ENCODE measurements at places on chromosomes 3 and 15.

- no peak for DNase-seq
Measured at GRCh38 chr3:50259432-50260026, 9.4 kb upstream of the SEMA3B start.

DNA sequence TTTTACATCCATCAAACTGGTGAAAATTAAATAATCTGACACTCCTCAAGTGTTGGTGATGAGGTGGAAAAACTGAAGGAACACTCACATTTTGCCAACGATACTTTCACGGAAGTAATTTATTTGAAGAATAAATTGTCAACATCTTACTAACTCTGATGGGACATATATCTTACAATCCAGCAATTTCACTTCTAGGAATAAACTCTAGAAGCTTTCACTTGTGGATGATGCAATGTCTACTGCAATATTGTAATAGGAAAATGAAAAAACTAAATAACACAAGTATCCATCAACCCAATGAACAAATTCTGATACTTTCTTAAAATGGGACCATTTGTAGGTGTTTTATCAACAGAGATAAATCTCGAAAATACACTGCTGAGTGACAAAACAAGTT, 16.2 kb upstream of the LIPC start:
- no peak for DNase-seq

DNA sequence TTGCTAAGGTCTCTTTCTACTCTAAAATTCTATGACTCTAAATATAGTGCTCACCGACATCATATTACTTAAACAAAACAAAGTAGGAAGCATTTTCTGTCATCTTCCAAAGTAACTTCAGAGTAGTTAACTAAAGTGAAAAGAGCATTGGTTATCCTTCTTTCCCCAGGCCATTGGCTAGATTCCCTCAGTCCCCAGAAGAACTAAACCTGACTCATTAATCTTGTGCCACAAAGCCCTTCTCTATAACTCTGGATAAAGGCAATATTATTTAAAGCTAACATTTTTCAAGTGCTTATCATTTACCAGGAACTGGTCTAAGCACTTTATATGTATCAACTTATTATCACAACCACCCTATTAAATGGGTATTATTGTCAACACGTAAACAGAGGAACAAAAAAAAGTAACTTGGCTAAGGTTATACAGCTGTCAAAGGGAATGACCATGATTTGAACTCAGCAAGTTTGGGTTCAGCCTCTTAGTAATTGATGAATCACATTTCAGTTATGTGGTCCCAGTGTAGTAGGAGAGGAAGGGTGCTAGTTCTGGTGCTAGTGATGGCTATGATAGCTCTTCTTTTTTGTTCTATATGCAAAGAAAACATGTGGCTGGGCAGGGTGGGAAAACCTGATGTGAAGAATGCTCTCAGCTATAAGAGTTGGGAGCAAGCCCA, 304.9 kb downstream of the FGF12 start:
- DNase-seq: no peak

GRCh38 chr3:52204337-52205073, 6.5 kb downstream of the ALAS1 start:
- DNase-seq: peak; percentile 81

- DNase-seq: peak; percentile 87
Measured at GRCh38 chr3:31159331-31160039, 265.0 kb upstream of the GADL1 start.

GRCh38 chr3:32996048-32996754, 44.8 kb downstream of the CCR4 start:
- no peak for DNase-seq

DNA sequence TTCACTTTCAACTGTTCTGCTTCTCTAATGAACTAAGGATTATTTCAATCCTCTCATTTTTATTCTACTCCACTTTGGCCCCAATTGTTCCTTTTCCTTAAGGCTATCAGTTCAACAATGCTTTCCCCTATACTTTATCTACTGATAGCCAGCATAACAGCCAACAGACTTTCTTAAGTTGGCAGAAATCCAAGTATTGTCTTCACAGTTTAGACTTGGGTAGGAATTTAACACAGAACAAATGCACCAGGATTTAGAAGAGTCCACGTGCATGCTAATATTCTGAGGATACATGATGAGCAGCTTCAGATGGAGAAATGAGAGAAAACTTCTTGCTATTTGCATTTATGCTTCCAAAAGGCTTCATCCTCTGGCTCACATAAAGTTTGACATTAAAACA, 54.8 kb downstream of the FBN1 start:
- DNase-seq: no peak

DNA sequence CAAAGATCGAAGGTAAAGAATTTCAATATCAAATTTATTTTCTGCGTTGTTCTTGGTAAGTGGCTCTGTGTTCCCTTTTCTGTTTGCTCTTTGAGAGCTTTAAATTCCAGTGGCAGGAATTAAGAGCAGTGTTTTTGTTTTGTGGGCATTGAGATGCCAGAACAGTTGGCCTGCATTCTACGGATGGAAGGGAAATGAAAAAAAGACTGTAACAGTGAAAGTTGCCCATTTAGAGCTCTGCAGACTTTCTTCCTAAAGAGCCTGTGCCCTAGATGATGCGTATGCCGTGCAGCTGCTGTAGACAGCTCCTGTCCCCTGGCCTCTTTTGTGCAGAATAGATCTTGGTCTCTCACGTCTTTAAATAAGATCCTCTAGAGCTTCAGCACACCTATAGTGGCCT, 58.8 kb downstream of the KAT2B start:
- no peak for DNase-seq

DNA sequence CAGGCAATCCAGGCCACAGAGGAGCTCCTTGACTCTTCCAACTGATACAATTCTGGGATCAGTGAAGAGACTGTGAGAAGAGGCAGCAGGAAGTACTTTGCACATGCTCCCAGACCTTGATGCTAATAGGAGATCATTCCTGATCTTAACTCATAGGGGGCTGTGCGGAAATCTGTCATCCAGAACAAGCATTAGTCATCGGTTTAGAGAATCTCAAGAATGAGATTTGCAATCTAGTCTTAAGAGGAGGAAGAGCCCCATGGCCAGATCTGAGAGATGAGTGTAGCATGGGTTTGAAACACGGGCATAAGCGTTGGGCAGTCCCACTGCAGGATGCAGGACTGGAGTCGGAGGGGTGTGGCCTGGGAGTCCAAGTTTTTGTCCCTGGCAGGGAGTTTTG, 1081.1 kb downstream of the NAALADL2 start:
- no peak for DNase-seq

DNA sequence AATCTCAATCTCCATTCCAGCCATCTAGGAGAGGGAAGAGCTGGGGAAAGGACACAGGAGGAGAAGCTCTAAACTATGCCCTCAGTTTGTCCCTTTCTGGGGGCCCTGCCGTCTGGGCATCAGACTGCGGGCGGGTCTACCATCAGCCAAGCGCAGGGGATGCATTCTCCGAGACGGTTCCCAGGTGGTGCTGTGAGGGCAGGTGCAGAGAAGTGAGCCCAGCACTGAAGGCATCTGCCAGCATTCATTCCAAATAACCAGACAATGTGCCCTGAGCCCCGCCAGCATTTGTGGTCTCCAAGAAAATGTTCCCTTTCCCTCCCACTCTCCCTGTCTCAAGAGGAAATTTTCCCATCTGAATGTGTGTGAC, 265.7 kb downstream of the XXYLT1 start:
- peak; percentile 36 for DNase-seq

GRCh38 chr3:1499694-1500093, 406.9 kb downstream of the CNTN6 start:
- DNase-seq: no peak

DNA sequence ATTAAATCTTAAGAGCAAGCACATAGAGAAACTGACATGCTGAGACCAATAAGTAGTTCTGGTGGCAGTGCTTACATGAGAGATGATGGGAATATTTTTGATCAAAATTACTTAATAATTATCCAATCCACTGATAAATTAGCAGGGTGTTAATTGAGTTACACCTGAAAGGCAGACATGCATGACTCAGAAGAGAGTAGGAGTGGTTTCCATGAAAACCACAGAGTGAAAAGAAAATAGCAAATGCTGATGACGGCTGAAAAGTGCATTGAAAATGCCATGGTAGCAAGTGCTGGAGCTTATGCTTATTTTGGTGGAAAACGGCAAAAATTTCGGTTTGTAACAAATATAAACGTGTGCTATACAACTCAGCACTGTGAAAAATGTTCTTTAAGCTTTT, 267.8 kb upstream of the LRRN1 start:
- DNase-seq: no peak

DNA sequence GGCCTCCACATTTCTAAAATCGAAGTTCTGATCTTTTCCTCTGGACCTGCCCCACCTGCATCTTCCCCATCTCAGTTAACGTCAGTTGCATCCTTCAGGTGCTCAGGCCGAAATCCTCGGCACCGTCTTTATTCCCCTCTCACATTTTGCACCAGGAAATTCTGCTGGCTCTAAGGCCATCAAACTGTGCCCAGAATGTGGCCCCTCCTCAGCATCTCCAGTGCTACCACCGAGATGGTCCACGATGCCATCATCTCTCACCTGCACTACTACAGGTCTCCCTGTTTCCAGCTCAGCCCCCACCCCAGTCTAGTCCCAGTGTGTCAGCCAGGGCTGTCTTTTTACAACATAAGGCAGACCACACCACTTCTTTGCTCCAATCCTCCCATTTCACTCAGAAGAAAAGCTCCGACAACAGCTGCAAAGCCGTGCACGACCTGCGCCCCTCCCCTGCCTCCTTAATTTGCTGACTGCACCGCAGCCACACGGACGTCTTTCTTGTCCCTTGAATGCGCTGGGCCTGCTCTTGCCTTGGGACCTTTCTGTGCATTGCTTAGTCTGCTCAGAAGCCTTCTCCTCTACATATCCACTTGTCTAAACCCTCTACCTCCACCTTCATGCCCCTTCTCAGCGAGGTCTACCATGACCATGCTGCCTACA, 14.4 kb downstream of the MUC20 start:
- DNase-seq: no peak

GRCh38 chr3:145911016-145911415, 250.0 kb downstream of the PLOD2 start:
- no peak for DNase-seq

GRCh38 chr3:122977746-122978466, 49.7 kb downstream of the SEMA5B start:
- DNase-seq: no peak

DNA sequence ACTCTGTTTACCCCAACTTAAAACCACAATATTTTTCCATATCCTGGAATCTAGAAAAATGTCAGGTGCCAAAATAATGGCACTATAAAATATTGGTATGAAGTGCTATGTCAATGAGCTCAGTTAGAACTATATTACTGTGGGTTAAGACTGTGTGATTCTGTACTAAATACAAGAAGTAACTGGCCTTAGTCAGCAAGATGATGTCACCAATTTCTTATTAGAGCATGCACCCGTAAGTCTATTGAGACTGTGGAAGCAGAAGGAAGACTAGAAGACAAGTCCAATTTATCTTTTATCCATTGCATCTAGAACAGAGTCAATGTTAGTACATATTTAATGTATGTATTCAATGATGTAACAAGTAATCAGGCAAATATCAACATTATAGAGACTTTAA, 25.0 kb downstream of the LRRC58 start:
- DNase-seq: no peak

GRCh38 chr3:36796881-36797280, 32.5 kb upstream of the DCLK3 start:
- no peak for DNase-seq

- DNase-seq: no peak
Measured at GRCh38 chr3:52498137-52499054, 3.3 kb downstream of the STAB1 start.

DNA sequence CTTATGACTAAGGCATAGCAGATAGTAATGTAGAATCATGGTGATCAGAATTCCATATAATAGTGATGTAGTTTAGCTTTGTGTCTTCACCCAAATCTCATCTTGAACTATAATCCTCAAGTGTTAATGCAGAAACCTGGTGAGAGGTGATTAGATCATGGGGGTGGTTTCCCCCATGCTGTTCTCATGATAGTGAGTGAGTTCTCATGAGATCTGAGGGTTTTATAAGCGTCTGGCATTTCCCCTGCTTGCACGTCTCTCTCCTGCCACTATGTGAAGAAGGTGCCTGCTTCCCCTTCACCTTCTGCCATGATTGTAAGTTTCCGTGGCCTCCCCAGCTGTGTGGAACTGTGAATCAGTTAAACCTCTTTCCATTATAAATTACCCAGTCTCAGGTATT, 138.7 kb upstream of the CBLB start:
- DNase-seq: no peak

GRCh38 chr3:197942956-197943556, 6.9 kb upstream of the RPL35A start:
- no peak for DNase-seq

DNA sequence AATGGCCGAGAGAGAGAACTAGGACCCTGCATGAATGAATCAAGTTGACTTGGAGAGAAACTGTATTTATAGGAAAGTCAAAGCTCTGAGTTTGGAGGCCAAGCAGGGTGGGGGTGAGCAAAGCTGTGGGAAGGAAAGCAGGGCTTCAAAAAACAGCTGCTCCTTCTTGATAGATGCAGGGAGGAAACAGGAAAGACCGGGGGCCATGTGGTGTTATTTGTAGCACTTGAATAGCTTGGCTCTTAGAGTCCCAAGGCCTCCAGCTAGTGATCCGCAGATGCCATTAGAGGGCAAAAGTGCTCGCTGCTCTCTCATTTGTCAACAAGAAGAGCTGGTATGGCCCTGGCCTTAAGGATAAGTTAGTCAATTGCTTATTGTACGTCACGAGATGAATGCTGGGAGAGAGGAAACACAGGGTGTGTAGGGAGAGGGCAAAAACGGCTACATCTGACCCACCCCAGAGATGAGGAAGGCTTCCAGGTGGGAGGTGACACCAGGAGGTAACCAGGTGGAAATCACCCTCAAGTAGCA, at the start of gene ALG1L2:
Gene ALG1L2 (plus strand): TSS at position 481 of the 531 bp plus-strand sequence. CDS start 186 bp downstream, outside the sequence.
- DNase-seq: no peak

- no peak for DNase-seq
Measured at GRCh38 chr15:78102211-78102610, 9.8 kb downstream of the SH2D7 start.

GRCh38 chr15:58628206-58628947, 121.1 kb downstream of the ADAM10 start:
- no peak for DNase-seq

GRCh38 chr15:69685512-69686452, 233.2 kb downstream of the RPLP1 start:
- DNase-seq: no peak

GRCh38 chr3:160935413-160936095, 169.6 kb downstream of the B3GALNT1 start:
- peak; percentile 61 for DNase-seq

DNA sequence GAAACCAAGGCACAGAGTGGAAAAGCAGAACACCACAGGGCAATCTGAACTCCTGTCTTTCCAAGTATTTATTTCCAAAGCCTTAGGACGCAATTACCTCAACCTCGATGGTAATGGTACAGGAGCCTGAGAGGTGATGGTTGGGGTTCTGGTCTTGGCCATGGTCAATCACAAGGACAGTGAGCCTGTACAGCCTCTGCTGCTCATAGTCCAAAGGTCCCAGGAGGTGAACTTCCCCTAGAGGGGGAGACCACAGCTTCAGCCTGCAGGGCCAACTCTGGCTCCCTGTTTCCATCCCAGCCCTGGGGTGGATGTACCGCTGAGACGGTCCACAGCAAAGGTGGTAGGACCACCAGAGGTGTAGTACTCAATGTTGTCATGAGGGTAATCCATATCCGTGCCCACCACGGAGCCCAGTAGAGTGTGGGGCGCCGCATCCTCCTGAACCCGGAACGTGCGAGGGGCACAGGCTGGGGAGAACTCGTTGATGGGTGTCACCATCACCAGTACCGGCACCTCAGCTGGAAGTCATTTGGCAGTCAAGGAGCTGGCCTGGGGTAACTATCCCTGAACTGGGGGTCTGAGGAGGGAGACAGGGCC, 6.1 kb downstream of the CDHR4 start:
- no peak for DNase-seq

GRCh38 chr15:56719021-56719612, 14.2 kb downstream of the ZNF280D start:
- DNase-seq: no peak

GRCh38 chr15:88835646-88836045, 32.4 kb downstream of the ACAN start:
- no peak for DNase-seq
